ENCODE measurements at places on chromosomes 5 and 9.

- no peak for DNase-seq
Observed at GRCh38 chr5:65190328-65191053, 291.2 kb downstream of the ADAMTS6 start.

DNA sequence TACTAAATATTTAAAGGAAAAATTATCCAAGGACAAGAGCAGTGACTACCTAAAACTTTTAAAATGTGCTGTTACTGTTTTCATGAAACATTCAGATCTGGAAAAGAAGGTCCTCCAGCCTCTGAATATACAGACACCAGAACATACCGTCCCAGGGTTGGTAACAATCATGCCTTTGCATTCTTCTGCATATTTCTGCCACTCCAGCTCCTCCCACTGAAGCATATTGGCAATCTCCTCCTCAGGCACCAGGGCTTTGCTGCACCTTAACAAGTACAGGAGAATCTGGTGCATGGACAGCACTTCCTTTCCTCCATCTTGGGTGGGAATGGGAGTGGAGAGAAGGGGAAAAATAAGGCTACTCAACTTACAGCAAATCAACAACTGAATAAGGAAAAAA, 60.0 kb downstream of the DROSHA start:
- no peak for DNase-seq

- DNase-seq = no peak
Observed at GRCh38 chr5:116892993-116893392, 318.4 kb upstream of the SEMA6A start.

GRCh38 chr9:36041506-36041905, 4.8 kb downstream of the RECK start:
- DNase-seq = no peak

GRCh38 chr5:14595189-14595588, 13.6 kb downstream of the OTULINL start:
- peak; percentile 32 for DNase-seq

DNA sequence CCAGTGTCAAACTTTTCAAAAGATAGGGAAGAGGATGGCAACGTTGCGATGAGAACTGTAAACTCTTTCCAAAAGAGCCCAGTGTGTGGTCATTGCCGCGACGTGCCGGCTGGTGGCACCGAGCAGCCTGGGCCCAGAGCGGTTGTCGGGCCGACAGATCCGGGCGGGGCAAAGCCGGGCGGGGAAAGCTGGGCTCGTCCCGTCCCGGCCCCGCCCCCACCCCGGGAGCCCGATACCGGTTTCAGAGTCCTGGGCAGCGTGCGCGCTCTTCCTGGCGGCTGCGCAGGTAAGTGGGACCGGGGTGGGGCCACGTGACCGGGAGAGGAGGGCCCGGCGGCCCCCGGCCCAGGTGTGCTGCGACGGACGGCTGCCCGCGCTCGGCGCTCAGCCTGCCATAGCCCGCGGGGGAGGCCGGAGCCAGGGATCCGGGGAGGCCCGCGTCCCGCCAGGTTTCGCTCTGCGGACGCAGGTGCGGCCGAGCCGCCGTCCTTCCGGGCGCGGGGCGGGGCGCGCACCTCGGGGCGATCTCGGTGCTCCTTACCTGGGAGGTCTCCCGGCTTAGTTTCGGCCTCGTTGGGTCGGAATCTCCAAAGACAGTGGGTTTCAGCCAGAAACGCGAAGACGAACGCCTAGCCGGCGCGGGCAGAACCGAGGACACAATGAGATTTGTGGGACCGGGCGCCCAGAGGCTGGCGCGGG, at the start of gene MARVELD2:
Gene MARVELD2, plus strand, starts transcription at position 232 of the 699 bp plus-strand sequence. CDS start 4,270 bp downstream, outside the sequence.
- peak; percentile 57 for DNase-seq

DNA sequence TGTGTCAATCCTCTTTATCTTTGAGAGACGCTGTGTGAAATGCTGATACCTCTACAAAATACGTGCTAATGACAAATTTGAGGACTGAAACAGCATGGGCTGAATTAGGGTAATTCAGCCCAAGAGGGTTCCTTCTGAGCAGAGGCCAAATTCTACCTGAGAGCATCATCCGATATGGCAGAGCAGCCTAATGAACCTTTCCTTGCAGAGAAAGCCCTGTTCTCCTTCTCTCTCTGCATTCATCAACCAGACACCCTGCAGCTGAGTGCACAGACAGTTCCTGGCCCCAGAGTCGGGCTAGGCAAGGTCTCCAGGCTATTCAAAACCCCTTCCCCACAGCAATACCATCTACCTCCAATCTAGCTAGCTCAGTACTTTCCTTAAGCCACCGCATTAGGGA, 77.9 kb downstream of the TRIM32 start:
- no peak for DNase-seq

- no peak for DNase-seq
Observed at GRCh38 chr5:133658327-133658726, 46.0 kb upstream of the FSTL4 start.

DNA sequence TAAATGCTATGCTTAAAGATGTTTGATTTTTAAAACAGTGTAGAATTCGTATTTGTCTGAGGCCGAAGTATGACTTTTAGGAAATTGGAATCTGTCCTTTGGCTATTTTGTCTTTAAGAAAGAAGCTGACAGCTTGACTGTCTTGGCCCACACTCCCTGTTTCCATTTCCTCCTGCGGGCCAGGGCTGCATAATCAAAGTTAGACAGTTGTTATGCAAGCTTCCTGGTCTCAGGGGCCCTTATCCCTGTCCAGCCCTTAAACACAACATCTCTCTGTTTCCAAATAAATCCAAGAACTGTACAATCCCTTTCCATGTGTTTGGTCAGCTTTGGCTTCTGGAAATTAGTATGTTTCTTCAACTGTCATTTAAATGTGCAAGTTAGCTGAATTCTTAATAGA, 54.6 kb upstream of the ECM2 start:
- DNase-seq = no peak

- peak; percentile 97 for DNase-seq
Observed at GRCh38 chr9:33415501-33416038, 13.2 kb upstream of the AQP7 start.

DNA sequence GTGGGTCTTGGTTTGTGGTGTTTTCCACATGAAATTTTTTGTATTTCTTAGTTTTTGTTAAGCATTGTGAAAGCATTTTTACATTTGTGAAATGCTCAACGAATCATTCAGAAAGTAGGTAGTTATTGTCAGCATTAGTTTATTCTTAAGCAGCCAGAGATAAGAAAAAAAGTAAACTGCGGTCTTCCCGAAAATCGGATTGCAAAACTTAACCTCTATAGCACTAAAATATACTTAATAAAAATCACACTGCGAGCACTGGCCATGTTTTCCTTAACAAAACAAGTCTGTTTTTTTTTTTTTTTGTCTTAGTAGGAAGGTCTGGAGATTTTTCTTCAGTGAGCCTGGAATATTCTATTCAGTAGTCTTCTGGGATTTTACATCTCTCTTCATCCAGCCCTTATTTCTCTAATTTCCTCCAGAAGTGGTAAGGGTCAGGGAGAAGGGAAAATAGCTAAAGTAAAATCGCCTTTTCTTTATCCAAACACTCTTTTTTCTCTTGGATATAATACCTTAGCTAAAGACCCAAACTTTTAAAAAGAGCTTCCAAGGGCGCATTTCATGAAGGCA, 289.9 kb downstream of the DMAC1 start:
- DNase-seq = no peak

DNA sequence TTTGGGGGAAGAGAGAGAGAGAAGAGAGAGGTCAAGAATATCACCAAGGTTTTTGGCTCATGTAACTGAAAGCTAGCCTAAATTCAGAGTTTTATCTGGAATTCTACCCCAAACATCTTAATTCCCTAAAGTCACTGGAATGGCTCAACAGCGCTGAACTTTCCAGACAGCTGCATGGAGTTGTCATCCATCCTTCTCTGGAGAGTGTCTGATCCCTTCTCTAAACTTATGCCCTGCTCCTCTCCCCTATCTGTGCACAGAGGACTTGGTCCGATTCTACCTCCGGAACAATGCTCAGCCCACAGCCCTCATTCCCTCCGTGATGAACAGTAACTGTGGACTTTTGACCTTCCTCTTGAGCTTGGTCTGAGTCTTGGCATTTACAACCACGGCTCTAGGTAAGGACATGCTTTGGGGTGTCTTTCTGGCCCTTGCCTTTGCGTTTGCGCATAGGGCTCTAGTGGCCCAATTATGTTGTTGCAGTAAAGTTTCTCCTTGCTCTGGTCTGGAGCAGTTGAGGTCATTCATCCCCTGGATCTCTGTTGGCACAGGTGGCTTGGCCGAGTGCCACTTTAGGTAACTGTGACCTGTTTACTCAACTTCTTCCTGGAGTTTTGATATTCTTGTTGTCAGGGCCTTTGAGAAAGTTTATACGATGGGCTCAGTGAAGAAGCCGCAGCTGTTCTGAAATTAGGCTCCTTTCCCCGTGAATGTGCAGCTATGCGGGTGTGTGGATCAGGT, 18.3 kb upstream of the CD180 start:
- no peak for DNase-seq

DNA sequence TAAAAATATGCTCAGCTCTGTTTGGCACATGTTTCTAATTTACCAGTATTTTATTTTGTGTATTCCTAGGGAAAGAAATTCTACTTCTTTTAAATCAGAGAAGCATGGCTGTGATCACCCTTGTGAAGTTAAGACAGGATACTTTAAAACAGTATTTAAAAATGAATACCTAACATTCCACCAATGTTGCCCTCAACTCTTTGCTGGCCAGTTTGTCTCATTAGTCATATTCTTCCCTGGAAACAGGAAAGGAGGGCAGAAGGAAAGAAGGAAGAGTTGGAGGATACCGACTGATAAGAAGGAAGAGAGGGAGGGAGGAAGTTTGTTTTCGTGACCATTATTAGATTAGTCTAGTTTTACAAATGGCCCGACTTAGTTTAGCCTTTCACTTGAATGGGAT, 137.4 kb downstream of the PLK2 start:
- DNase-seq = no peak

- DNase-seq = no peak
Observed at GRCh38 chr5:89421035-89421434, 538.1 kb upstream of the MEF2C start.

DNA sequence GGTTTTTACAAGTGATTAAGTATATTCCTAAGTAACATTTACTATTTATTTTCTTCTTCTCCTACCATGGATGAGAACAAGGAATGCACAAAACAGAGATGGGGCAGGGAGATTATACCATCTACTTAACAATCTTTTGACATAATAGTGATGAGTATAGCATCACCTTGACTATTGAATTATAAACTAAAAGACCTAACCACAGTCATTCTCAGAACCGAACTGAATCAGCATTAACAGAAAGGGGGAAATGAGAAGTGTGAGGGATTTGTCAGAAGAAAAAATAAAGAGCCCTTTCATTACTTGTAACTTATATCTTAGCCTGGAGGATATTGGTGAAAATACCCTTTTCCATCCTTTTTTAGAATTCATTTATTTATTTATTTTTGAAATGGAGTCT, 21.9 kb downstream of the OR2Y1 start:
- no peak for DNase-seq

DNA sequence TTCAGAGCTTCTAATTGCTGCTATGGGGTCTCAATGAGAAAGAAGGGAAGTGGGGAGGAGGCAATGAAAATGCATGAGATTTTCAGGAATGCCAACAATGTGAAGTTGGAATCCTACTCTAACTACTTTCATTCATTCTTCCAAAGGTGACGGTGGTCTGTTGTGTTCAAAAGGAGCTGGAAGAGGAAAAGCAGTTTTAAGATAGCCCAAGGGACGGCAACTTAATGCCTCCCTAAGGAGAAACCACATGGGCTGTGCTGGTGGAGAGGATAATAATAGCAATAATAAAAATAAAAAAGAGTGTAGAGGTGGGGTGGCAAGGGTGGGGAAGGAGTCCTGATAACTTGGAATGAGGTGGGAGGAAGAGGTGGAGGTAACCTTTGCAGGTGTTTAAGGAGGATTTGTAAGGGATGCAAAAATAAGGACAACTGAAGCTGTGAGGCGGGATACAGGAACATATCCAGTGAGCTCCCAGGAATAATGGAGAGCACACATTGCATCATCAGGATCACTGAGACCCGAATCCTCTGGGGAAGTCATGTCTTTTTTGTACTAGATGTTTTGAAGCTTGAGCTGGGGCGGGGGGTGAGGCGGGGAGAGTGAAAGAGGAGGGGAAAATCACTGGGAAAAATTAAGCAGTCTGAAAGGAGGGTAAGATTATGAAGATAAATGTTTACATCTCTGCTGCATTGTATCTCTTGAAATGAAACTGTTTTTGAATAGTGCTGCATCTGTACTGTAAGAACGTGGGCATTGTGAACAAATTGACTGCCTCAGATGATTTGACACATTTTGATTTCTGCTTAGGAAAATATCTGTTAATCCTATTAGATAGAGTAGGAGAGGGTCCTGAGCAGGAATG, 120.1 kb upstream of the TMEM161B start:
- no peak for DNase-seq

DNA sequence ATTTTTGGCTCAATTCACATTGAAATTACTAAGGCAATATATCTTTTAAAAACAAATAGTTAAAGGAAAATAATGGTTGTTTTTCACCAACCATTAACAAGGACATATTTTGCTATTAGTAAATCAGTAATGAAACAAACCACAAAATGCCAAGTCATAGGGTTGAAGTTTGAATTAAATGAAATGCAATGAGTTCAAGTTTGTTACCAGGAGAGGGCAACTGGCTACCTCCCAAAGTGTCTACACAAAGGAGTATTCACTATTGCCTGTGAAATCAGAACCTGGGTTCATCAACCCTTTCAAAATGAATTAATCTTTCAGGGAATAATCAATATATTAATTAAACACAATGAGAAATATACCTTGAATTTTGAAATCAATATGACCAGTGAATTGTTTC, 138.4 kb upstream of the DMRTA1 start:
- no peak for DNase-seq

DNA sequence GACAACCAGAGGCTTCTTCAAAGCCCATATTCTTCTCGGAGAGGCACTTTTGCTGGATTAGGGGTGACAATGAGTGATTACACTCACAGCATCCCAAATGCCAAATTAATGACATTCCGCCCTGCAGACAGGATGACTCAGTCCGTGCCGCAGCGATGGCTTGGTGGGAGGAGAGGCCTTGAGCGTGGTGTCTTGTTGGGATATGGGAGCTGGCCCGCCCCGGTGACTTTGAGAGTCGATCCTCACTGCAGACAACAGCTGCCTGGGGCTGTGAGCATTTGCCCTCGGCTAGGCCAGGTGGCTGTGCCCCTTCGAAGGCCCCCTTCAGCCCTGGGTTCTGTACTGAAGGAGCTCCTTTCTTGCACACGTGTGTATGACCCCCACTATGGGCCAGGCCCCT, 29.8 kb downstream of the OLFM1 start:
- DNase-seq = no peak

- DNase-seq = no peak
Observed at GRCh38 chr5:167065794-167066193, 1225.7 kb upstream of the WWC1 start.

DNA sequence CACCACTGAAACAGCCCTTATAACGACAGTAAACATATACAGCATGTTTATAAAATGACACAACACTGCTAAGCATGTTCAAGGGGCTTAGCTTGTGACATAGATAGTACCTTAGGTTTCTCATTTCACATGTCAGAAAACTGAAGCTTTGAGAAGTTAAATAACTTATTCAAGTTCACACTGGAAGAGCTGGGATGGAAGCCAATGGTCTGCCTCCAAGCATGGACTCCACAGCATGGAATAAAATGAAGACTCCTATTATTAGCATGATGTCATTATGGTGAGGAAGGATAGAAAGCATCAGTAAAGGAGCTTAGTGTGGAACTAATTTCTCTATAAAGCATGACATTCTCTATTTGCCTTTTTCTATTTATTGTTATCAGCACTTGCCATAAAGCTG, 316.7 kb downstream of the PLK2 start:
- no peak for DNase-seq

GRCh38 chr5:109455598-109456096, 45.9 kb upstream of the PJA2 start:
- DNase-seq = peak; percentile 5
